PC-3 (cell line): ENCODE measurements at places on chromosomes 7 and 10. TPM values are rescaled to one million over a fixed set of nuclear protein-coding genes. Genes with fewer than 3 reads are reported as not detected.

DNA sequence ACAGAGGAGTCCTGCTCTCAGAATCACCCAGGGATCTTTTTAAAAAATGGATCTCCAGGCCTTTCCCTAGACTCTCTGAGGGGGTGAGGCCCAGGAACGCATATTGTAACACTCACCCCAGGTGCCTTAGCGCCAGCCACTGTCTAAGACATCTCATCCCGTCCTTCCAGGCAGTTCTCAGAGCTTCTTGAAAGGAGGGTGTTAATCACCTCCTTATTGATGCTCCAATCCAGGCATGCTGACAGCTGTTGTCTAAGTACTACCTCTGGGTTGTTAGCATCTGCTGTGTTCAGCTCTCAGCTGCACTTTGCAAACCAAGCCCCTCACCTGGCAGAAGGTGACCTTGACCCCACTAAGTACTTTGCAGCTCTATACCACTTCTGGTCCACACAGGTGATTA, 36.0 kb downstream of the KIAA1549 start:
- H3K4me1 ChIP-seq = peaks cover 9% of the 10 kb centered on the region
- no peaks in the 10 kb centered on the region for H3K27me3 ChIP-seq
- H3K4me3 ChIP-seq = no peak overlapping the region
- no peak for DNase-seq
- H3K27ac ChIP-seq = no peak overlapping the region

GRCh38 chr7:135510592-135511183, 786 bp upstream of the CNOT4 start:
- peak; percentile 38 for DNase-seq
- H3K36me3 ChIP-seq = no peaks in the 10 kb centered on the region
- H3K4me1 ChIP-seq = peaks cover 22% of the 10 kb centered on the region

GRCh38 chr10:127186813-127187212, 9.6 kb downstream of the INSYN2A start:
- no peak for DNase-seq
- no peak overlapping the region for H3K4me3 ChIP-seq
- H3K36me3 ChIP-seq = no peaks in the 10 kb centered on the region

Gene TDRD1
- not detected in 2 replicates for total RNA-seq

DNA sequence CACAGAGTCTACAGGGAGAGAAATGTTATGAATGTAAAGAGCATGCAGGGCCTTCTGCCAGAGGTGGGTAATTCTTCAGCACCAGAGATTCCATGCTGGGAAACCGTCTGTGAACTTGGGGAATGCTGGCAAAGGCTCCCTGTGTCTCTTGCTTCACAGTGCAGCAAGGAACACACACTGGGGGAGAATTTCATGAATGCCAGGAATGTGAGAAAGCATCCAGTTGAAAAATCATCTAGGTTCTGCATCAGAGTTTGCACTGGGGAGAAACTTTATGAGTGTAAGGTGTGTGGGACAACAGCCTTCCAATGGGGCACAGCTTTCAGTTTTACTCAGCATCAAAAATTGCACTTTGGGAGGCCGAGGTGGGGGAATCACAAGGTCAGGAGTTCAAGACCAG, 224.3 kb upstream of the IGFBP3 start:
- no peak overlapping the region; the same call in 1 of the 2 replicates for H3K27ac ChIP-seq
- peak; percentile 77 for DNase-seq
- peaks cover 17% of the 10 kb centered on the region for H3K4me1 ChIP-seq
- H3K27me3 ChIP-seq = no peaks in the 10 kb centered on the region

Gene ARL4A
- 23.7 and 25.1 TPM in 2 replicates for total RNA-seq

- peaks cover 64% of the 10 kb centered on the region for H3K27me3 ChIP-seq
- no peaks in the 10 kb centered on the region for H3K36me3 ChIP-seq
- no peak overlapping the region for H3K27ac ChIP-seq
- no peaks in the 10 kb centered on the region for H3K4me1 ChIP-seq
Measured at GRCh38 chr10:78291722-78292121, 258.1 kb downstream of the RPS24 start.

- H3K36me3 ChIP-seq = no peaks in the 10 kb centered on the region
- DNase-seq = peak; percentile 93
- H3K4me3 ChIP-seq = peak within 1 kb of the TSS; percentile 48; the same call in 1 of the 2 replicates
- H3K4me1 ChIP-seq = peaks cover 22% of the 10 kb centered on the region
Measured at GRCh38 chr10:90920986-90921666, at the start of gene ANKRD1. Gene ANKRD1, minus strand, starts transcription at chr10:90921087. Its CDS starts 60 bp downstream, at chr10:90921027.

DNA sequence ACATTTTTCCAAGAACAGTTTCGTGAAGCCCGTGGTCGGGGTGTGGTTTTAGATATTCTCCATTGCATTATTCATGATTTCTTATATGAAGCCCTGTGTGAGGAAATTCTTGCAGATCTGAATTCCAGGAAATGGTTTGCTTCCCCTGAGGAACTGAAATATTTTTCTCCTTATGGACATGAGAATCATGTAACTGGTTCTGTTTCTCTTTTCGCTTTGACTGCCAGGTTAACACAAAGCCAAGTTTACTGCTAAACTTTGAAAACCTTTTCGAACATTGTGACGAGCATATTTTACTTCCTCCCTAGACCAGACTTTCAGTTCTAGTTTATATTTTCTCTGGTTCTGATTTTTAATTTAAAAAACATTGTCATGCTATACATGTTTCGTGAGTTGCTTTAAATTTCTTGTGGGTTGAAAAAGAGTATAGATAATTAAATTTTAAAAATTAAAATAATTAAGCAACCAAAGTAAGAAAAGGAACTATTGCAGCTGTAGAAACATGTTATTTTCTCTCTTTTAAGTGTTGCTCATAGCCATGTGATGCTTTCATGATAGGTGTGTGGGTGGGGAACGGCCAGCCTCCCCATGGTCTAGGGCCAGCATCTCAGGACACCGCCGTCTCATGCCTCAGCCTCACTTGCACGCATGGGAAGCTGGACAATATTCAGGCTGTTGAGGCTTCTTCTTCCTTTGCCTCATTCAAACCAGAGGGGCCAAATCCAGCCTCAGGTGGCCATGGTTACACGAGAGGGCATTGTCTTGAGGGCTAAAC, 97.1 kb downstream of the CREB5 start:
- no peaks in the 10 kb centered on the region for H3K4me1 ChIP-seq
- H3K36me3 ChIP-seq = no peaks in the 10 kb centered on the region
- no peak overlapping the region for H3K4me3 ChIP-seq
- H3K27ac ChIP-seq = no peak overlapping the region
- DNase-seq = no peak

GRCh38 chr7:132966754-132967469, 115.0 kb downstream of the CHCHD3 start:
- no peaks in the 10 kb centered on the region for H3K27me3 ChIP-seq
- DNase-seq = no peak
- no peak overlapping the region for H3K4me3 ChIP-seq

DNA sequence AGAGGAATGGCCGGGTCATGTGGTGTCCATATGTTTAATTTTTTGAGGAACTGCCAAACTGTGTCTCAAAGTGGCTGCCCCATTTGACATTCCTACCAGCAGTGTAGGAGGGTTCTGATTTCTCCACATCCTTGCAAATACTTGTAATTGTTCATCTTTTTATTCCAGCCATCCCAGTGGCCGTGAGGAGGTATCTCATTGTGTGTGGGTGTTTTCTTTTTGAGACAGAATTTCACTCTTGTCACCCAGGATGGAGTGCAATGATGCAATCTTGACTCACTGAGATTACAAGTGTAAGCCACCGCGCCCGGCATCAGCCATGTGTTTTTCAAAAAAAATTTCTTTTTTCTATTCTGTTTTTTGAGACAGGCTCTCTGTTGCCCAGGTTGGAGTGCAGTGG, 38.7 kb upstream of the DLG5 start:
- H3K27me3 ChIP-seq = no peaks in the 10 kb centered on the region
- no peak overlapping the region for H3K4me3 ChIP-seq
- peak overlapping the region; percentile 40 for H3K27ac ChIP-seq
- no peaks in the 10 kb centered on the region for H3K36me3 ChIP-seq
- peak; percentile 99 for DNase-seq

DNA sequence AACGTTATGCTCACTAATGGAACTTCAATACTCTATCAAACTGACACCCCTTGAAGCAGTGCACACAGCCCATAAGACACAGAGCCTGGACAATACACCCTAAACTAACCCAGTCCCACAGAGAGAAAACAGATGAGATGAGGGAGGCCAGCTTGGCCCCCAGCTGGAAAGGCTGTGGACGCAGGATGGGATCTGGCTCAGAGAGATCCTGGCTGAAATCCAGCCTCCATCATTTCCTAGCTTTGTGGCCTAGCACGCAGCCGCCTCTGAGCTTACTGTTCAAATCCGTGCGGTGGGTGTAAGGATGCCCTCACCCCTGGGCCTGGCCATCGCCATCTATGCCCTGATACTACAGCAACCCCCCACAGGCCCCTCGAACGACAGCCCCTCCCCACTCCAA, 32.7 kb downstream of the SNX8 start:
- no peak overlapping the region for H3K4me3 ChIP-seq
- H3K36me3 ChIP-seq = no peaks in the 10 kb centered on the region
- no peaks in the 10 kb centered on the region for H3K27me3 ChIP-seq
- DNase-seq = no peak
- H3K4me1 ChIP-seq = no peaks in the 10 kb centered on the region

GRCh38 chr7:128728598-128728997, 10.6 kb upstream of the CALU start:
- no peak overlapping the region for H3K4me3 ChIP-seq
- H3K27ac ChIP-seq = no peak overlapping the region
- H3K27me3 ChIP-seq = no peaks in the 10 kb centered on the region
- H3K36me3 ChIP-seq = no peaks in the 10 kb centered on the region

Gene ACTR3C
- 7.8 and 10.8 TPM in 2 replicates for total RNA-seq

DNA sequence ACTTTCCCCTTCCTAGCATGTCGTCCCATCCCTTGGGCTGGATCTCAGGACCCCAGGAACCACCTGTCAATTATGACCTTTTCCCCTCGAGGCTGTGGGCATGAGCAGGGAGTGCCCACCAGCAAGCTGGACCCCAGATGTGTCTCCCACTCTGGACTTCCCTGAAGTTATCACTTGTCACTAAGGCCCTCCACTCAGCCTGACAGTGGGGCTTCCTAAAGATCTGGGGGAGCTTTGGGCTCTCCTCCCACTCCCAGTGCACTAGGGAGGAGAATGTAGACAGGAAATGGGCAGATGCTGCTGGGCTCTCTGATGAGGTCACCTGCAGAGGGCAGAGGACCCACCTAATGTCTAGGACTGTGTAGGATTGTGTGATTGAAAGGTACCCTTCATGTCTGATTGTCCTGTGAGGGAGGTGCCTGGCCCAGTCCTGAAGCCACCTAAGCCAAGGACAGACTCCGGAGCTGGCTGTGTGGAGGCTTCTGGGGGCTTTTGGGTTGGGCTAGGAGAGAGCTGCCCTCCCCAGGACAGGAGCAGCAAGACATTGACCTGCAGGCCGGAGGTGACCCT, 18.7 kb downstream of the MYO1G start:
- H3K4me1 ChIP-seq = no peaks in the 10 kb centered on the region
- DNase-seq = no peak
- no peak overlapping the region for H3K4me3 ChIP-seq
- H3K36me3 ChIP-seq = no peaks in the 10 kb centered on the region

GRCh38 chr10:102314801-102315200, 69.5 kb downstream of the GBF1 start:
- no peak for DNase-seq
- H3K36me3 ChIP-seq = peaks cover 3% of the 10 kb centered on the region; the same call in 1 of the 2 replicates
- no peak overlapping the region for H3K4me3 ChIP-seq
- peaks cover 29% of the 10 kb centered on the region; the same call in 1 of the 2 replicates for H3K4me1 ChIP-seq

DNA sequence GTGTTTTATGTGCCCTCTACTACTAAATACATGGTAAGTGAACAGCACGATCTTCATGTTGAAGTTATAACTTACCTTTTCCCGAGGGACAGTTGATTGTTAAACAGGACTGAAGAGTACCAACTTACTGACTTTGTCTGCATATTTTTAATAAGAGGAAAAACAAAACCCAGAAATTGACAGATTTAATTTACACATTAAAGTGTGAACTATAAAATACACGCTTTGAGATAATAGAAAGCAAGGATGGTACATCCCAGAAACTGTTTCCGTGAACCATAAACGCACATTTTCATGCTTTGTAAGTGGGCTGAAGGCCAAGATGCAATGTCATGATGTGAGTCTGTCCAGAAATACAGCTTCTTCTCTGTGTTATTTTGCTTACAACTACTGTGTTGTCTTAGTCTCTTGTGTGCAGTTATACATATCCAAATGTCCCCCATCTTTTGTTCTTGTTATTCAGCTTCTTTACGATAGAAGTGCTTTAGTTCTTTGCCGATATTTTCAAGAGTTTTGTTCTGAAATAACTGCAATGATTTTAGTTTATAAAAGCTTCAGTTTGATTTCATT, 190.1 kb downstream of the MLLT10 start:
- H3K27ac ChIP-seq = peak overlapping the region; percentile 20
- peaks cover 29% of the 10 kb centered on the region for H3K4me1 ChIP-seq
- H3K36me3 ChIP-seq = peaks cover 6% of the 10 kb centered on the region; the same call in 1 of the 2 replicates
- no peaks in the 10 kb centered on the region for H3K27me3 ChIP-seq
- DNase-seq = no peak

Gene WAPL
- total RNA-seq = 24.5 and 26.0 TPM in 2 replicates

- no peak for DNase-seq
- no peaks in the 10 kb centered on the region for H3K27me3 ChIP-seq
- H3K27ac ChIP-seq = no peak overlapping the region
- H3K4me1 ChIP-seq = no peaks in the 10 kb centered on the region
- H3K4me3 ChIP-seq = no peak overlapping the region
- H3K36me3 ChIP-seq = no peaks in the 10 kb centered on the region
Measured at GRCh38 chr7:22287412-22287811, 69.5 kb downstream of the RAPGEF5 start.

GRCh38 chr10:100529475-100530298, at the start of gene NDUFB8:
Gene NDUFB8, minus strand, starts transcription at chr10:100529871. Its CDS starts 20 bp downstream, at chr10:100529851.
- peak within 1 kb of the TSS; percentile 99 for H3K4me3 ChIP-seq
- H3K4me1 ChIP-seq = peaks cover 10% of the 10 kb centered on the region
- DNase-seq = peak; percentile 76
- no peak within 1 kb of the TSS; the same call in 1 of the 2 replicates for H3K27ac ChIP-seq
- no peaks in the 10 kb centered on the region for H3K27me3 ChIP-seq

DNA sequence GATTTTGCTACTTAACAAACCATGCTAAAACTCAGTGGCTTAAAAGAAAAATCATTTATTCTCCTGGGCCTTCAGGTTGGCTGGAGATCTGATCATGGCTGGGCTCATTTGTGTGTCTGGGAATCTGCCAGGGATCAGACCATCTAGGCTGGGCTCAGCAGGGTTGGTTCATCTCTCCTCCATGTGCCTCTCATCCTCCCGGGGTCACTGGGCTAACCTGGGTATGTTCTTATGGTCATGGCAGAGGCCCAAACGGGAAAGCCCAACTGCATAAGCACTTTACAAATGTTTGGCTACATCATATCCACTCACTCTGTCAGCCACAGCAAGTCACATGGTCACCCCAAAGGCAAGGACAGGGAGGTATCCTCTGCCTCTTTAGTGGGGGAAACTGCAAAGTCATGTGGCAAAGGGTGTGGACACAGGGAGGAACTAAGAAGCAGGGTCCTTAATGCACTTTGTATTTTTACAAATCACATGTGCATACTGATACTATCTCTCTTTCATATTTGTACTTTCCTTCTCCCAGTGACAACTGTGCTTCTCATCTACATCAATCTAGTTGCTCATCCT, 231.4 kb downstream of the BUB3 start:
- H3K27ac ChIP-seq = no peak overlapping the region
- H3K27me3 ChIP-seq = no peaks in the 10 kb centered on the region
- H3K4me3 ChIP-seq = no peak overlapping the region
- H3K36me3 ChIP-seq = no peaks in the 10 kb centered on the region

Gene OR2A5
- total RNA-seq = not detected in 2 replicates

GRCh38 chr7:11424006-11424405, 408.0 kb downstream of the THSD7A start:
- H3K27ac ChIP-seq = no peak overlapping the region
- no peak for DNase-seq
- H3K4me3 ChIP-seq = no peak overlapping the region
- H3K27me3 ChIP-seq = no peaks in the 10 kb centered on the region
- no peaks in the 10 kb centered on the region for H3K36me3 ChIP-seq

- H3K36me3 ChIP-seq = no peaks in the 10 kb centered on the region
- H3K4me3 ChIP-seq = no peak overlapping the region
- H3K27ac ChIP-seq = no peak overlapping the region
- peaks cover 21% of the 10 kb centered on the region; the same call in 1 of the 2 replicates for H3K4me1 ChIP-seq
- no peak for DNase-seq
Measured at GRCh38 chr10:100024748-100025147, 15.0 kb upstream of the DNMBP start.
